ENCODE measurements at places on chromosomes 12 and 14.
A peak's percentile ranks its signal among the peaks of the same experiment; 100 is the strongest.

DNA sequence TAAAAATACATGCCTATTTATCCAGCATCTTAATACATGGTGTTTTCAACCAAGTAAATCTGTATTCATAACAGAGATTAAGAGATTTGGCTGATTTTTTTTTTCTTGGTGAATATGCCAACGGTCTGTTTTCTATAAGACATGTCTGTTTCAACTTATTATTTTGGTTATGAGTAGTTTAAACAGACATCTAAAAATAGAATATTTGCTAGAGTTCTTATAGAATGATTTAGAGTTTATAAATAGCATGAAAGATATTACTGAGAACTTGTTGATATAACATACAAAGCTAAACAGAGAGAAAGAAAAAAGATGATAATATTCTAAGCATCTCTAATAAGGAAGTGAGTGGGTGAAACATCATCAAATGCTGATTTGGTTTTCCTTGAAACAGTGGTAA lies 199.9 kb downstream of the CCDC91 start:
- no peak for DNase-seq

- DNase-seq, result peak; percentile 54
Measured at GRCh38 chr12:30286345-30286926, 409.2 kb downstream of the IPO8 start.

- DNase-seq, result no peak
Measured at GRCh38 chr14:99231850-99232713, 39.9 kb downstream of the BCL11B start.

DNA sequence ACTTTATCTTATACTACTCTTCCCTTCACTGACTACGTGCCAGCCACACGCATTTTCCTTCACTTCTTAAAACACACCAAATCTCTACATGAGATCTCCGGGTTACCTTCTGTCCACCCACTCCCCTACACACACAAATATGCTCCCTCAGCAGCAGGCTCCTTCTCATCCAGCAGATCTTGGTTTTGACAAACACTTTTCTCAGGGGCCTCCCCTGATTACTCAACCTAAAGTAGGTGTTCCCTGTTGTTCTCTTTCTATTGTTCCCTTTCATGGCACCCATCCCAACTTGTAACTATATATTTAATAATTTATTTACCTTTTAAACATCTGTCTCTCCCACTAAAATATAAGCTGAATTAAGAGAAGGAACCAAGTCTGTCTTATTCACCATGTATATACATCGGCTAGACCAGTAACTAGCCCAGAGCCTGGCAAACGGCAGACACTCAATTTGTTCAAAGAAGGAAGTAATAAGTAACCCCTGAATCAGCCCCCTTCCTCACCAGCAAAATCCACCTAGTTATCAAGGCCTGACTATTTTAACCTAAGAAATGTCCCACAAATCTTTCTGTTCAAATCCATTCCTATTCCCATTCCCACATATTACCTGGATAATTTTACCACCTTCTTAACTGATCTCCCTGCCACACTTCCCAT lies 2.7 kb downstream of the C2CD5 start:
- no peak for DNase-seq

DNA sequence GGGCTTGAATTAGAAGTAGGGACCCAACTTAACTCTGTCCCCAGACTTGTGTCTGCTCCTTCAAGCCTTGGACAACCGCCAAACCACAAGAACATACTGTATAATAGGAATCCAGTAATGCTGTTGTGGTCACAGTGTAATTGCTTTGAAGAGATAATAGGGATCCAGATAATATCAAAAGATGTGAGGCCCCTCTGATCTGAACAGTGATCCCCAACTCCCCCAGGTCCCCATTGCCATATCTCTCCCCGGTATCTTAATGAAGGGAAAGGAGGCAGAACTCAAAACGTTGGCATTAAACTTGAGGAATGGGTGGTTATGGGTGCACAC lies 8.5 kb upstream of the PLEKHH1 start:
- no peak for DNase-seq

All from HS-27A (cell line).